Stimulated activated CD8-positive, alpha-beta memory T cell treated with anti-CD3 and anti-CD28 coated beads, Interleukin-2, amount 100 ng/mL, for 48 hours (primary cell): ENCODE measurements at places on chromosomes 5 and 9.

DNA sequence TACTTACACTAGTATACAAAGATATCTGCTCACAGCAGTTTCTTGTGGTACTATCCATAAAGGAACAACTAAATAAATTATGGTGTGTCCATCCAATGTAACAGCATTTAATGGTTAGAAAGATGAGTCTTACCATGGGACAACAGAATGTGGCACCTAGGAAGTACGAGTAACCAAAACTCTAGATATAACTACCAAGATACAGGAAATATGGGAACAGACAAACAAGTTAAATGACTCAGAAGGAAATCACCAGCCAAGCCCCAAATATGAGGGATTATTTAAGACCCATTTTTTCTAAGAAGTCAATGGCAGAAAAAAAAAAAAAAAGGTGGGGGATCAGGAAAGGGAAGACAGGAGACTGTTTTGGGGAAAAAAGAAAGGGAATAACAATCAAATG is 294.8 kb downstream of the PRELID2 start:
- DNase-seq, result no peak

GRCh38 chr9:120308495-120308894 is 271.5 kb downstream of the CDK5RAP2 start:
- no peak for DNase-seq

- DNase-seq, result no peak
Observed at GRCh38 chr9:117707561-117707960, 3.4 kb downstream of the TLR4 start.

- DNase-seq, result no peak
Observed at GRCh38 chr5:39025456-39025855, 48.7 kb downstream of the RICTOR start.

DNA sequence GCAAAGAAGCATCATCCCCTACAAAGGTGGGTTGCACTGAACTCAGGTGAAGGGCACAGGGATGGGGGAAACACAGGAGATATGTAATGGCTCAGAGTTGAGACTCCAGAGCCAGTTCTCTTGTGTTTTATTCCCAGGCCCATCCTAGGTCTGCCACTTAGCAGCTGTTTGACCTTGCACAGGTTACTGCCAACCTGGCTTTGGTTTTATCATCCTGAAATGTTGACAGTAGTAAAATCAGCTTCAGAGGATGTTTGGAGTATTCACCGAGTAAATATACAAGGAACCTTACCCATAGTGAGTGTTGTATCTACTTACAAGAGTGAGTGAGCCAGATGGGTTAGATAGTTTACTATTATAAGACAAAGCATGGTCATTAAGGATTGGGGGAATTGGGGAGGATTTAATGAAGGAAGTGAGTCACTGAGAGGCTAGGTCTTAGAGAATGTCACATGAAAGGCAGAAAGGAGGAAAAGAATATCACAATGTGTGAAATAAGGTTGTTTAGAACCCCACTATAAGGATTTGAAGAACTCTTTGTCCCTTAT is 141.3 kb downstream of the MAN2A1 start:
- no peak for DNase-seq

DNA sequence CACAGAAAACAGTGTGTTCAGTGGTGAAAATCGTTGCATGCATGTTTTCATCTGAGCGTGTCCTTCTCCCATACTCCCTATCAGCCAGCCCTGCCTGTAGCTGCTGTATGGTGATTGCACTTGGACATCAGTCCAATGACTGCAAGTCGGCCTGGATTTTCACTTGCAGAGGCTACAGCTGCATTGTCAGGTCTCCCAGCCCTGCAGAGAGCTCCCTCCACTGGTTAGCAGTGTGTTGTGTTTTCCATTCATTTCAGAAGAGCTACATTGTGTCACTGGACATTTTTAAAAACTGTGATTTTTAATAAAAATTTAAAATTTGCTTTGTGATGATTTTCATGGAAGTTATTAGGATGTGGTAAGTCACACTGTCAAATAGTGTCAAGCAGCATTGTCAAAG is 96.6 kb downstream of the SYK start:
- DNase-seq, result no peak

DNA sequence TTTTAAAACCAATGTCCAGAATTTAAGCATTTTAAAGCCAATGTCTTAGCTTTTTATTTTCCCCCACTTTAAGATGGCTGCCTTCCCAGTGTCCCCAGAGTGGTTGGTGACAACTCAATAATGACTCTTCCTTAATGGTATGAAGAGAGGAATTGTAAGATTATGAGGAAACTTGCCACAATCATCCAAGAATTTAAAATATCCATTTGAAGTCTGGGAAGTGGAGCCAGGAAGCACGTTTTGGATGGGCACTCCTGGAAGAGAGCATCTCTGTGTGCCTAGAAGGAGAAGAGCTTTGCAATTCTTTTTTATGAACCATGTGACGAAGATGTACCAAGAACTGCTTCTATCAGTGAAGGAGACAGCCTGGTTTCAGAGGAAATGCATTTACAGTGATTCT is 11.3 kb upstream of the IGFBPL1 start:
- DNase-seq, result no peak

- no peak for DNase-seq
Observed at GRCh38 chr9:101601904-101602765, 7.4 kb upstream of the PPP3R2 start.

DNA sequence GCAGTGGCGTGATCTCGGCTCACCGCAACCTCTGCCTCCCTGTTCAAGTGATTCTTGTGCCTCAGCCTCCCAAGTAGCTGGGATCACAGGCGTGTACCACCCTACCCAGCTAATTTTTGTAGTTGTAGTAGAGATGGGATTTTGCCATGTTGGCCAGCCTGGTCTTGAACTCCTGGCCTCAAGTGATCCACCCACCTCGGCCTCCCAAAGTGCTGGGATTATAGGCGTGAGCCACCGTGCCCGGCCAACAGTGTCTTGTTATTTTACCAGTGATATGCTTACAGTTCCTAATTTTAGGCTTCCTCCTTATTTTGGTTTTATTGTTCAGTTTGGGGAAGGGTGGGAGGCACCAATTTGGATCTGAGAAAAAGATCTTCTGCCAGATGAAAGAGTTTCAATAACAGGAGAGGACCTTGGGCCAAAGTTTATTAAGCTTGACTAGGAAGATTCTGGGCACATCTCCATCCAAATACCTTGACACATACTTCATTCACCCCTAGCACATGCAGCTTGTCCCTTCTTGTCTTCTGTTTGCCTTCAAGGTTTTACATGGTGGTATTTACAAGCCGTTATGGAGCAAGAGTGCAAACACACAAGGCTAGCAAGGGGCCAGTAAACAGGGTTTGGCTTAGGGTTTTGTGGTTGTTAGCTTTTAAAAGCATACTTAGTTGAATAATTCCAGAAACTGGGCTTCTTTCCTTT is 168.1 kb upstream of the DMRT1 start:
- DNase-seq, result no peak

GRCh38 chr5:17241635-17242034 is 24.2 kb downstream of the BASP1 start:
- no peak for DNase-seq

- no peak for DNase-seq
Observed at GRCh38 chr5:79111960-79112702, 522 bp downstream of the BHMT start.

GRCh38 chr5:16685069-16685468 is 68.3 kb upstream of the RETREG1 start:
- DNase-seq, result no peak

DNA sequence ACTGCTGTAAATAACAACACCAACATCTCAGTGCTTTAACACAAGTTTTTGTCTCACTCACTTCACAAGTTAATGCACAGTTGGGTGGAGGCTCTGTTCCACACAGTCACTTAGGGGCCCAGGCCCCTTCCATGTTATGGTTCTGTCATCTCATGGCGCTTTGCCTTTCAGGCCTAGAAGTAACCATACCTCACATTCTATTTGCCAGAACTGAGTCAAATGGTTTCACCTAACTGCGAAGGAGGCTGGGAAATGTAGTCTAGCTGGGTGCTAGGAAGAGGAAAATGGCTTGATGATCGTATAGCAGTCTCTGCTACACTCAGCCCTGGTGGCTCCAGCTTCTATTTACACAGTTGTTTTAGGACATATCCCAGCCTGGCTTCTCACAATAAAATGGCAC is 23.1 kb upstream of the MVB12B start:
- DNase-seq, result no peak

- DNase-seq, result peak; percentile 40
Observed at GRCh38 chr5:72018143-72018803, 89.0 kb upstream of the MAP1B start.

DNA sequence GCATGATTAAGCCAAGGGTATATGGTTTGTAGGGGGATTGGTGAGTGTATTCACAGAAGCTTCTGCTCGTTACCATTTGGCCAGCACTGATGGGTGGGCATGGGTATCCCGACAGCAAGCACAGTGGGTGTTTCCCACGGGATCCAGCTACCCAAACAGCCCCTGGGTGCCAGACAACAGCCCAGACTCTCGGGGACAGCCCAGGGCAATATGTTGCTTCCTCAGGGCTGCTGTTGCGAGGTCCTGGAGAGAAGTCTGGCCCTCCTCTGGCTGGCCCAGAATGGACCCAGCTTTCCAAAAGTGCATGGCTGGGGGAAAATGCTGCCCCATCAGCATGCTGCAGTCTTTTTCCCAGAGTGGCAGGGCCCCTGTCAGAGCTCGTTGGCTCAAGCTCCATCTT is 247.0 kb downstream of the IRX1 start:
- no peak for DNase-seq

DNA sequence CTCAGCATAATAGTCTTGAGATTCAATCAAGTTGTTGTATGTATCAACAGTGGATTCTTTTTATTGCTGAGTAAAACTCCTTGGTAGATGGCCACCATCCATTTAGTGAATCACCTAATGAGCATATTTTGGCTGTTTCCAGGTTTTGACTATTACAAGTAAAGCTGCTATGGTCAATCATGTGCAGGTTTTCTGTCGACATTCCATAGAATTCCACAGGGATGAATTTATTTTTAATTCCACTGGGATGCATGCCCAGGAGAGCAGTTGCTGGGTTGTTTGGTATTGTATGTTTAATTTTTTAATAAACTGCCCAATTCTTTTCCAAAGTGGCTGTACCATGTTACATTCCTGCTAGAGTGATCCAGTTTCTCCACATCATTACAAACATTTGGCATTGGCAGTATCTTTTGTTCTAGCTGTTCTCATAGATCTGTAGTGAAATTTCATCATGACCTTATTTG is 10.5 kb upstream of the S1PR3 start:
- DNase-seq, result no peak

GRCh38 chr9:91532325-91532724 is 108.7 kb upstream of the NFIL3 start:
- no peak for DNase-seq

DNA sequence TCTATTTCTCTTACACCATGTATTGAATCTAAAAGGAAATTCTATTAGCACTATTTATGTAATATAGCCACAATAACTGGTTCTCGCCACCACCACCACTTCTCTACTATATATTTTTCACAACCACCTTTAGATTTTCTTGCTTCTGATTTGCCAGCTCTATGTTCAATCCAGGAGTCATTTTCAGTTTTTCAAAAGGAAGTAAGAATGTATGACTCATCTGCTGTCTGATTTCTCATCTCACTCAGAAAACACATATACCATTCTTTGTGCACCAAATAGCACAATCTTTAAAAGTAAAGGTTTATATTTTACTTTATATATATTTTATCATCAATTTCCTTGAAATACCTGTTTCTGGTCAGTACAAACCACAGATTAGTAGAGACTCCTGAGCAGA is 1127.5 kb downstream of the TAF11L14 start:
- DNase-seq, result no peak

DNA sequence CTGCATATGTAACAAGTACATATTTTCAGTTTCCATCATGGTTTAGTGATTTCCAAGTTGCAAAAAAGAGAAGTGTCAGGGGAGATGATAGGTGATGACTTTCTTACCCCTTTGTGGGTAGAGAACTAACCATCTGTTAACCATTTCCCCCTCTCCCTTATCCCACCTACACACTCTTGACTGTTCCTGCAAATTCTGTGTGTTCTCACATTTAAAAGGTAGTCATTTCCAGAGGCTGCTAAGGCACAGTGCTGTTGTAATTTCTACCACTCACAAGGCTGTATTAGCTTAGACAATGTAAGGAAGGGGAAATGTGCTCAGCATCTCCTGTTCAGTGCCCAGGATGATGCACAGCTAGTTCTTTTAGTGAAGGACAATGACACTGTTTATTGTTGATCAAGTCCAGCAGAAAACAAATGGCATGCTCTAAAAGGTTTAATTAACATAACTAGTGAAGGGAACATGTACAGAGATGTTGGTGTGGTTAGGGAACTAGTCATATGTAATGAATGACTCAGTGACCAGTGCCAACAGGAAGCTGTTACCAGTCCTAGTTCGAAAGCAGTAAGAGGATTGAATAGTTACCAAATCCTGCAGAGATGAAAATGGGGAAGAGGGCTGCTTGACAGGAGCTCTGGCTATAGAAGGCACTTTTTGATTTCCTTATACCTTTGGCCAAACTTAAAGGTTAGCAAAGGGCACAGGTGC is 165.1 kb downstream of the PLK2 start:
- DNase-seq, result no peak

- DNase-seq, result no peak
Observed at GRCh38 chr9:99628849-99629620, 192.7 kb upstream of the NR4A3 start.

DNA sequence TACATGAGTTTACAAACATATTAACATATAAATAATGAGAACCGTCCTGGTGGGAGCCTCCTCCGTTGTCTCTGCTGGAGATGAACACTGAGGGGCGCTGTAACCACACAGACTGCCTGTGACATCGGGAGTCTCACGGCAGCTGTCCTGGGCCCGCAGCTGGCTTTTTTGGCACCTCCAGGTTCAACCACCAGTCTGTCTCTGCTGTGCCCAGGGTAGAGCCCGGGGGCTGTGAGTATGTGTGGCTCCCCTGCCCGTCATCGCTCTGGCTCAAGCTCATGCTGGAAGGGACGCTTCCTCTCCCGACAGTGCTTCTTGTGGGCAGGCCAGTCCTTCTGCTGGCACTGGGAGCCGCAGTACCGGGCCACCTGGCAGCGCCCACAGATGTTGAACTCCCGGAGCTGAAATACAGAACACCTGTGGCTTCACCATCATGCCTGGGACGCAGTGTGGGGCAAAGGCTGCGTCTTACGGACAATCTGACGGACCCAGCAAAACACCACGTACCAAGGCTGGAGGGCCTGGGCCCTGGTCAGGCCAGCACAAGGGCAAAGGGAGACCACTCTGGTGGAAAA is 3.6 kb upstream of the DPH7 start:
- DNase-seq, result no peak

GRCh38 chr5:136064510-136064909 is 35.7 kb downstream of the TGFBI start:
- DNase-seq, result no peak

GRCh38 chr9:115599898-115600297 is 481.9 kb upstream of the TNC start:
- DNase-seq, result no peak

- no peak for DNase-seq
Observed at GRCh38 chr5:1066676-1067075, 45.2 kb downstream of the SLC12A7 start.

- DNase-seq, result no peak
Observed at GRCh38 chr9:81737871-81738507, 48.6 kb upstream of the TLE1 start.

- DNase-seq, result no peak
Observed at GRCh38 chr5:80399526-80400239, 8.2 kb upstream of the ZFYVE16 start.
